ENCODE measurements at places on chromosomes 13 and 19.

- DNase-seq, result no peak
These were observed 8.9 kb upstream of the MYO1F start for GRCh38 chr19:8585894-8586750.

GRCh38 chr13:98487522-98487921 lies 89.4 kb downstream of the STK24 start:
- DNase-seq, result no peak

- no peak for DNase-seq
These were observed 52.2 kb downstream of the AP1M1 start for GRCh38 chr19:16249826-16250404.

DNA sequence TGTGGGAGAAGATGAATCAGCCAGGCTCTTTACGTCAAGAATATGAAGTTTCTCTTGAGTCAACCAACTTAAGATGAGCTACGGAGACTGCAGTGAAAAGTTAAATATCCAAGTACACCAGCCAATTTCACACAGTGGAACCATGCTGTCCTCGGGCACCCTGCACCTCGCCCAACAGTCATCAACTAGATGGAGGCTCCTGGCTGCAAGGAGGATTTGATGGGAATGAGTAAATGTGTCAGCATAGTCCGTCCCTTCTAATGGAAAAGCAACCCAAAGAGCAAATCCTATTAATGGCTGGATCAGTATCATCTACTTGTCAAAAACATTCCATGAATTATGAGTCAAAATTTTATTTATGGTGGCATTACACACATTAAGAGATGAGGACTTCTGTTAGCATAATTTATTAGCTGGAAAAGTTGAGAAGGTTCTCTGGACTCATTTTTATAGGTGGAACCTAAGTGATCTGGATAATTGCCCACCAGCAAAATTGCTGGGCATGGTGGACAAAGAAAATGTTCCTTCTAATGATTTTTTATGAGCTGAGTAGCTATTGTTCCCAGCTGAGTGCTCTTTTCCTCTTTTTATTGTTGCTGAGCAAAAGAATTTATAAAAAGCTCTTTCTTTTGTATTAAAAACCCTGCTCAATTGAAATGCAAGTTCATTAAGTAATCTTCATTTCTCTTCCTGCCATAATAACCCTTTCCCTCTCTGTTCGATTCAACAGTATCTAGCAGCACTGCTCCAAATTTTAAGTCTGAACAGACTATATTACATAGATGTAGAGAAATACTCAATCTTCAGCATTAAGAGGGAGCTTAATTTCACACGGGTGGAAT lies 88.4 kb downstream of the DNAJC15 start:
- DNase-seq, result no peak

GRCh38 chr13:62551588-62551987 lies 1135.9 kb upstream of the PCDH20 start:
- no peak for DNase-seq

DNA sequence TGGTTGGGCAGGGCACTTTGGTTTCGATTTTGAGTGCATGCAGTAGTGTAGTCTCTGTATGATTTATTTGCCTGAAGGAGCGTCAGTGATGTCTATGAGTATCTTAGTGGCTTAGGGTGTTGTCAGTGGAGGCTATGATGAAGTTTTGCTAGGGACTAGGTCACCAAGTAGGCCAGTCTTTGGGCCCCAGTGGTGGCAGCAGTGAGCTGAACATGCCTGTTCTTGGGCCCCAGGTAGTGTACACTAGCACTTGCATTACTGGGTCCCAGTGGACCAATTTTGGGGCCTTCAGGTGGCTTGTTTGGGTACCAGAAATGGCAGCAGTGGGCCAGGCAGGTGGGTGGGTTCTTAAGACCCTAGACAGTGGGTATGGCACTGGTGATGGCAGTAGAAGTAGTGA lies 598.7 kb upstream of the SPRY2 start:
- DNase-seq, result no peak

- DNase-seq, result no peak
These were observed 370.9 kb downstream of the KLF5 start for GRCh38 chr13:73429701-73430100.

GRCh38 chr19:953445-954271 lies 27.8 kb downstream of the ARID3A start:
- no peak for DNase-seq

DNA sequence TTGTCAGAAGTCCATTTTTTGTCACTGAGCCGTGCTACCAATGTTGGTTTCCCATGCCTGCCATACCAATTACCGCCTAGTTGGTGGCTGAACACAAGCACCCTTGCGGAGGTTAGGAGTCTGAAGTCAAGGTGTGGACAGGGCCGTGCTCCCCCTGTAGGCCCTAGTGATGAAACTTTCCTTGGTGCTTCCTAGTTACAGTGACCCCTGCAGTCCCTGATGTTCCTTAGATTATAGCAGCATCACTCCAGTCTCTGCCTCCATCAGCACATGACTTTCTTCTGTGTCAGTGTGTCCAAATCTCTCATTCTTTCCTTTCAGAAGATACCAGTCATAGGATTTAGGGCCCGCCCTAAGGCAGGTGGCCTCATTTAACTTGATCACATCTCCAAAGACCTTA lies 99.0 kb downstream of the MYO16 start:
- DNase-seq, result no peak

- DNase-seq, result no peak
These were observed 95.7 kb downstream of the KCTD12 start for GRCh38 chr13:76790526-76790925.

GRCh38 chr19:47002106-47002766 lies 17.4 kb upstream of the NPAS1 start:
- no peak for DNase-seq

DNA sequence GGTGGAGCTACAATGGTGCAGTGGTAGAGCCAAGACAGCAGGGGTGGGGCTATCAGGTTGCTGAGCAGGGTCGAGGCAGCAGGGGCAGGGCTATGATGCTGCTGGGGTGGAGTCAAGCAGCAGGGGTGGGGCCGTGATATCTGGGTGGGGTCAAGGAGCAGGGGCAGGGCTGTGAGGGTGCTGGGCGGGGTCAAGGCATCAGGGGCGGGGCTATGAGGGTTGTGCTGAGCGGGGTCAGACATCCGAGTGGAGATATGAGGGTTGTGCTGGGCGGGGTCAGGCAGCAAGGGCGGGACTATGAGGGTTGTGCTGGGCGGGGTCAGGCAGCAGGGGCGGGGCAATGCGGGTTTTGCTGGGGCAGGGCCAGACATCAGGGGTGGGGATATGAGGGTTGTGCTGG lies 14.7 kb downstream of the HCN2 start:
- DNase-seq, result peak; percentile 34

DNA sequence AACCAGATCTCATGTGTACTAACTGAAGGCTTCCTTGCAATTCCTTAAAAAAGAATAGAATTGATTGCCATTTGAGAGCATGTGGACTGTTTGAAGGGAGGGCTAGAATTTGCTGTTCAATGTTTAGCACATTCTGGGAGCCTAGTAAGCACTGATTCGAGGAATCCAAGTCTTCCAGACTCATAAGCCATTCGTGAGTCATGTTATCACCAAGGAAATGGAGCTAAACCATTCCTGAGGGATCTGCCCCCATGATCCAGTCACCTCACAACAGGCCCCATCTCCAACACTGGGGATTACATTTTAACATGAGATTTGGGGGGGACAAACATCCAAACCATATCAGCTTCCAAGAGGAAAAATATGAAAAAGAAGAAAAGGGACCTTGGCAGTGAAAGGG lies 276.4 kb downstream of the KCNRG start:
- DNase-seq, result no peak

- no peak for DNase-seq
These were observed 26.4 kb downstream of the C13orf46 start for GRCh38 chr13:113947311-113948033.

- DNase-seq, result peak; percentile 84
These were observed 18.5 kb downstream of the POU2F2 start for GRCh38 chr19:42113641-42114348.

- no peak for DNase-seq
These were observed 11.6 kb upstream of the SAMD1 start for GRCh38 chr19:14102102-14102696.

DNA sequence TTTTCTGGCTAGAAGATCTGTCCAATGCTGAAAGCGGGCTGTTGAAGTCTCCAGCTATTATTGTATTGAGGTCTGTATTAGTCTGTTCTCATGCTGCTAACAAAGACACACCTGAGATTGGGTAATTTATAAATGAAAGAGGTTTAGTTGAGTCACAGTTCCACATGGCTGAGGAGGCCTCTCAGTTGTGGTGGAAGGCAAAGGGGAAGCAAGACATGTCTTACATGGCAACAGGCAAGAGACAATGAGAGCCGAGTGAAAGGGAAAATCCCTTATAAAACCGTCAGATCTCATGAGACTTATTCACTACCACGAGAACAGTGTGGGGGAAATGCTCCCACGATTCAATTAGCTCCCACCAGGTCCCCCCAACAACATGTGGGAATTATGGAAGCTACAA lies 980.4 kb downstream of the SLITRK5 start:
- DNase-seq, result no peak

GRCh38 chr13:109156181-109156935 lies 526.9 kb downstream of the MYO16 start:
- DNase-seq, result no peak

GRCh38 chr13:40624383-40624782 lies 42.1 kb downstream of the FOXO1 start:
- DNase-seq, result no peak

- no peak for DNase-seq
These were observed 499.7 kb downstream of the COG6 start for GRCh38 chr13:40155201-40155600.

DNA sequence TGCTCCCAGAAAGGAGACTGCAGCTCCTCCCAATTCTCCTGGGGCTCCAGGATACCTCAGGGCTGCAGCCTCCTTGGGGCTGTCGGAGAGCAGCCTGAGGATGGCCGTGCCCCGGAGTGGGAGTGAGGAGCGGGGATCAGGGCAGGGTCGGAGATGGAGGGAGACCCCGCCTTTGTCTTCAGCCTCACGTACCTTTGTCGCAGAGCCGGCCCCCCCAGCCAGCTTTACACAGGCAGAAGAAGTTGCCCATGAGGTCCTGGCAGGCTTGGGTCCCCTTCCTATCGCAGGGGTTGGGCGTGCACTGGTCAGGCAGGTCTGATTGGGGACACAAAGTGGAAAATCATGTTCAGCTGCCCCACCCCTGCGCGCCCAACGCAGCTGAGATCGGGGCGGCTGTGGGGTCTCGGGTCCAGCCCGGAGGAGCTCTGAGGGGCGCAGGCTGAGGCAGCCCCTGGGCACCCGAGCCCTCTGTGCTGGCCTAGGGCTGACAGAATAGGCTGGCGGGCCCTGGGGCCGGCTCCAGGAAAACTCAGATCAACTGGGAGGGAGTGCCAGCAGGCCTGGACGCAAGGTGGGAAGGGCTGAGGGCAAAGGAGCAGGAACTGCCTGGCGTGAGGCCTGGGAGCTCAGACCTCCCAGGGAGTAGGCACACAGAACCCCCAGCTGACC lies 24.2 kb downstream of the GAS6 start:
- no peak for DNase-seq

- DNase-seq, result no peak
These were observed 561 bp upstream of the GJA3 start for GRCh38 chr13:20161275-20161950.

- DNase-seq, result no peak
These were observed 15.7 kb upstream of the IGFL4 start for GRCh38 chr19:46056536-46056935.

DNA sequence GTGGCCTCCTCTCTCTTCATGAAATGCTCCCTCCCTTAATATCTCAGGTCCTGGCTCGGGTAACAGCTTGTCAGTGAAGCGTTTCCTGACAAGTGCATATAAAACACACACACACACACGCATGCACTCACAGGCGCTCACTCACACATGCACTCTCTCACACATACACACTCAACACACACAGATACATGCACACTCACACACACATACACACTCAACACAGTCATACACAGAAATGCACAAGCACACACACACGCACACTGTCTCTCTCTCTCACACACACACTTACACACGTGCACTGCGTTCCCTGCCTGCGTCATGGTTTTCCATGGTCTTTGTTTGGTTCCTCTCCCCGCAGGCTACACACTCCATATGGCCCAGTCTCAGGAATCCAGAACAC lies 344.1 kb downstream of the UQCRFS1 start:
- DNase-seq, result no peak

DNA sequence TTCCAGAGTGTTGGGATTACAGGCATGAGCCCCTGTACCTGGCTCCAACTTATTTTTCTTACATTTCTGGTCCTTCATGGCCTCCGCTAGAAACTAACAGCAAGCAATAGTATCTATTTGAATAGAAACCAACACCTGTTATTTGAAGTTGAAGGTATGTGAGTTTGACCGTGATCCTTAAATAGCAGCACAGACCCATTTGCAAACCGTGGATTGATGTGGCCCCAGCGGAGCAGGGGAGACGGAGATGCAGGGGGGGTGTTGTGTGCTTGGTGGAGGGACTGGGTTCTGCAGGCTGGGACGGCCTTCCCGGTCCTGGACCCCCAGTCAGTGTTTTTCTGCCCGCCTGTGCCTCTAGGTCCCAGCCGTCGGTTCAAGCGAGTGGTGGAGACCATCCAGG lies 16.9 kb downstream of the TMEM150B start:
- no peak for DNase-seq

GRCh38 chr13:21638319-21639282 lies 32.3 kb upstream of the FGF9 start:
- DNase-seq, result no peak

GRCh38 chr19:41570639-41571112 lies 5.3 kb upstream of the CEACAM21 start:
- DNase-seq, result peak; percentile 14

DNA sequence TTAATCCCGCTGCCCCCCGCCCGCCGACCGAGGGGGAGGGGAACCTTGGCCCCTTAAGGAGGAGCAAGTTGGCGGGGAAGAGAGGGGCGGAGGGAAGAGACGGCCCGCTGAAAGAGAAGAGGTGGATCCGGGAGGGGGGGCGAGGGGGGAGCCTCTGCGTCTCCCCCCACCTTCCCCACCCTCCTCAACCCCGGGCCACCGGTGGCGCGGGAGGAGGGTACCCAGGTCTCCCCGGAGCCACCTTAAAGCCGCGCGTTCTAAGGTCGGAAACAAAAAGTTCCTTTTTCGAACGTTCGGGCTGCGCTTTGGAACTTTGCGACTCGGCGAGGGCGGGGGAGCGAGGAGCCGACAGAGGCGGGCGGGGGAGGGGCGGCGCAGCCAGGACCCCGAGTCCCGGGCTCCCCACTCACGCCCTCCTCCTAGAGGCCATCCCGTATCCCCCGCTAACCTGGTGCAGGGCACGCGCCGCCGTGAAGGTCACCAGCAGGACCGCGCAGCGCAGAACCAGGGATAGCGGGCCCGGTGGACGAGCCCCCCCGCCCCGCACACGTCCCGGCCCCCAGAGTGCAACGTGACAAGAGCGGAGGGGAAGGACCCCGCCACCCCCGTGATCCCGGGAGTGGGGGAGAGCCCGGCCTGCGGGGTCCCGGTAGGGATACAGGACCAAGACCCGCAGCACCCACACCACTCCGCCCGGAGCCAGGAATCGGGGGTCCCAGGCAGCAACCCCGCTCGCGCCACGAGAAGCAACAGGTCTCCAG lies 659 bp downstream of the ERF start:
- no peak for DNase-seq

- DNase-seq, result no peak
These were observed 46.1 kb upstream of the SPACA7 start for GRCh38 chr13:112330066-112330465.
